ENCODE measurements at places on chromosomes 7 and 10. TPM values are rescaled to one million over a fixed set of nuclear protein-coding genes. Genes with fewer than 3 reads are reported as not detected.

The CTTNBP2 gene
- 0.33 TPM for total RNA-seq

The CCL26 gene
- total RNA-seq: 7.1 TPM

The ACTR3C gene
- 0.36 TPM for total RNA-seq

The CCDC7 gene
- total RNA-seq: 1.0 TPM

The EPC1 gene
- total RNA-seq: 16.6 TPM

Data from A549 treated with GW870086 at 1 μM for 4 hours (cell line).